ENCODE measurements at places on chromosomes 13 and 19.

DNA sequence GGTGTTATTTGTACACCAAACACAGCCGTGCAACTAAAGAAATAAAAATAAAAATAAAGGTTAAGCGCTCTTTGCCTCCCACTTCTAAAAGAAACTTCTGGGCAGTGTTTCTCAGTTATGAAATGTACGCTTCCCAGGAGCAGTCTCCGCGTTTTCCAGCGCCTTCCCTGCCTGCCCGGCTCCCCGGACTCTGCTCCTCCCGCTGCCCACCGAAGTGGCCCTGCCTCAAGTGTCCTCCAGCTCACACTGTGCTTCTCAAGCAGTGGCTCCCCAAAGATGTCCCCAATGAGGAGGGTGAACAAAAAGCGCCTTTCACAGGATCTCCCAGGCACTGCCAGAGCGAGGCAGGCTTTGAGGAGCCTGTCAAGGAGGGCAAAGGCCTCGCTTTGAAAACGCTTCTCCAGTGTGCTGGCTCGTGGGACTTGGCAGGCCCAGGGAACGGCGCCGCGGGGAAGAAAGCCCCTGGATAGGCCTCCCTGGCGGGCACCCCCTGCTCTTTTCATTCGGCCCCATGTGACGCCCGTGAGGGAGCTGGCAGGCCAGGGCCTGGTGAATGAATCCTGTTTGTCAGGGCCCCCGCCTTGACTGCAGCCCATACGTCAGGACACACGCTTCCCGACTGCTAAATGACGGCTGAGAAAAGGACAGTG lies 187.1 kb downstream of the FOXO1 start:
- DNase-seq = no peak

DNA sequence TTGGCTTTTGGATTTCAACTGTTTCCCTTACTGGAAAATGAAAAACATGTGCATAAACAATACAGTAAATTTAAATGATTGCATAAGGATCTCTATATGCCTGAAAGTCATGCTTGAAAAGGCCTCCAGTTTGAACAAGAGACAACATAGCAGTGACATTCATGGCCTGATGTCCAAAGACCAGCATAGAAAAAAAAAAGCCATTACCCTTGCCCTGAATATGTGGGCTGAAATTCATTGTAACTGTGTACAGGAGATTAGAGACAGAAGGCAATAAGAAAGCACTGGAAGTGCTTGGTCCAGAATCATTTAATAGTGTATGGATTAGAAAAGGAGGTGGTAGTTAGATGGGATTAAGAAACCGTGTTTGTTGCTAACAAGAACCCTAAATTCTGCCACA lies 15.4 kb downstream of the MIR17HG start:
- no peak for DNase-seq

- DNase-seq = no peak
Measured at GRCh38 chr19:46972311-46972710, 47.3 kb upstream of the NPAS1 start.

DNA sequence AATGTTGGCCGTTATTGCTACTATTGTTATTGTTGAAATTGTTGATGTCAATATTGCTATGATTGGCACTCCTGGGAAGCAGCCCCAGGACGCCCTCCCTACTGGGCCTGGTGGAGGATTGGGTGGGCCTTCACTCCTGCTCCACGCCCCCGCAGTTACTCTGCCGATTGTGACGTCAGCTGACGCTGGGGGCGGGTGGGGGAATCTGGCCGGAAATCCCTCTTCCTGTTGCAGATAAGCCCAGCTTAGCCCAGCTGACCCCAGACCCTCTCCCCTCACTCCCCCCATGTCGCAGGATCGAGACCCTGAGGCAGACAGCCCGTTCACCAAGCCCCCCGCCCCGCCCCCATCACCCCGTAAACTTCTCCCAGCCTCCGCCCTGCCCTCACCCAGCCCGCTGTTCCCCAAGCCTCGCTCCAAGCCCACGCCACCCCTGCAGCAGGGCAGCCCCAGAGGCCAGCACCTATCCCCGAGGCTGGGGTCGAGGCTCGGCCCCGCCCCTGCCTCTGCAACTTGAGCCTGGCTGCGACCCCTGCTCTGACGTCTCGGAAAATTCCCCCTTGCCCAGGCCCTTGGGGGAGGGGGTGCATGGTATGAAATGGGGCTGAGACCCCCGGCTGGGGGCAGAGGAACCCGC lies at the start of gene ETV2:
Gene ETV2, plus strand, starts transcription at position 231 of the 637 bp plus-strand sequence. CDS start 716 bp downstream, outside the sequence.
- DNase-seq = no peak

GRCh38 chr19:35414442-35414841 lies 33.6 kb upstream of the FFAR2 start:
- DNase-seq = peak; percentile 8

DNA sequence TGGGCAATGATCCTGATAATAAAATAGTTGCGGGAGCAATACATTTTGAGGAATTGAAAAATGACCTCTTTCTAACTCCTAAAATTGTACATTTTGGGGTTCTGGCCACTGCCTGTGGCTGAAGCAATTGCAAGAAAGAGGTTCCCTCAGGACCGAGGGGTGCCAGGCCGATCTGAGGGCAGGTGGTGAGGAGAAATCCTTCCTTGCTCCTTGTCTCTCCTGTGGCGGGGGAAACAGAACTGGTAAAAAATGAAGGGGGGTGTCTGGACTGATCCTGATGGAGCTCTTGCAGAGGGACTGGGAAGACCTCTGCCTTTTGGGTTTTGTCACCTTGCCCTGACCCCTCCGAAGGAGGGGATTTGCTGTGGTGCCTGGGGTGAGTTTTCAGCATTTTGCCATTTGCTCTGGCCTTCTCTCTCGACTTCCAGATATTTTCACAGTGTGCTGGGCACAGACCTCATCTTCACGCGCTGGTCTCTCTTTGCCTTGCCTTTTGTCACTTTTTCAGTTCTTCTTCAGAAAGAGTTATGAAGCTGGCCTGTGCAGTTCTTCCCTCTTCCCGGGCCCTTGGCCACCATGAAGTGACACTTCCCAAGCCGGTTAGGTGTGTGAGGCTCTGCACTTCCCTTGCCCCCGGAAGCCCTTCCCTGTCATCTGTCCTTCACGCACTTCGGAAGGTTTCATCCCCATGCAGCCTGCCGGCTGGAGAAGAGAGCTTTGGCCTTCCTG lies 22.2 kb downstream of the NFIX start:
- no peak for DNase-seq

DNA sequence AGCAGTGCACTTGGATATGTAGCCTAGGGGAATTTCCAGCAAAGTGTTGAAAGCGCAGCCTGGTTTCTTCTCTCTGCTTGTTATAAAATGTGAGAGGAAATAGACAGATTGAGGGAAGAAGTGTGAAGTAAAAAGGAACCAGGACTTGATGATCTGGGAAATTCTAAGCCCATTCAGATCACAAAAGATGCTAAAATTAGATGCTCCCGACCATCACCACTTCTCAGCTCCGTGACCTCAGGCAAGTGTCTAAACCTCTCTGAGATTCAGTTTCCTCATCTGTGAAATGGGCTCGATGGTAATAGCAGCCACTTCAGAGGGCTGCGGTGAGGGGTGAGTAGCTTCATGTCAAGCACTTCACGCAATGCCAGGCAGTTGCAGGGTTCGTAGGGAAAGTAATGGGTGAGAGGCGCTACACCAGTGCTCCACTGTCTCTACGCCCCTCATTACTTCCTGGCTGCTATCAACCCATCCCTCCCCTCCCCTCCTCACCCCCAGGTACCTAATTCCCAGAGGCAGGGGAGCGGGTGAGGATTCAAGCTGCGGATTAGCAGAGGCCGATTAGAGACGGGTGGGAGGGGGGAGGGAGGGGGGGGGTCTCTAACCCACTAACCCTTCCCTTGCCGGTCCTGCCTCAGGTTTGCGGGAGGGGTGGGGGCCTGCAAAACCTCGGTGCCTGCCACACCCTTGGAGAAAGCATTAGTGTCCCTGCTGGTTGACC lies 9.0 kb upstream of the NFIC start:
- DNase-seq = no peak

- peak; percentile 69 for DNase-seq
Measured at GRCh38 chr19:45087531-45087930, 5.4 kb upstream of the PPP1R37 start.

DNA sequence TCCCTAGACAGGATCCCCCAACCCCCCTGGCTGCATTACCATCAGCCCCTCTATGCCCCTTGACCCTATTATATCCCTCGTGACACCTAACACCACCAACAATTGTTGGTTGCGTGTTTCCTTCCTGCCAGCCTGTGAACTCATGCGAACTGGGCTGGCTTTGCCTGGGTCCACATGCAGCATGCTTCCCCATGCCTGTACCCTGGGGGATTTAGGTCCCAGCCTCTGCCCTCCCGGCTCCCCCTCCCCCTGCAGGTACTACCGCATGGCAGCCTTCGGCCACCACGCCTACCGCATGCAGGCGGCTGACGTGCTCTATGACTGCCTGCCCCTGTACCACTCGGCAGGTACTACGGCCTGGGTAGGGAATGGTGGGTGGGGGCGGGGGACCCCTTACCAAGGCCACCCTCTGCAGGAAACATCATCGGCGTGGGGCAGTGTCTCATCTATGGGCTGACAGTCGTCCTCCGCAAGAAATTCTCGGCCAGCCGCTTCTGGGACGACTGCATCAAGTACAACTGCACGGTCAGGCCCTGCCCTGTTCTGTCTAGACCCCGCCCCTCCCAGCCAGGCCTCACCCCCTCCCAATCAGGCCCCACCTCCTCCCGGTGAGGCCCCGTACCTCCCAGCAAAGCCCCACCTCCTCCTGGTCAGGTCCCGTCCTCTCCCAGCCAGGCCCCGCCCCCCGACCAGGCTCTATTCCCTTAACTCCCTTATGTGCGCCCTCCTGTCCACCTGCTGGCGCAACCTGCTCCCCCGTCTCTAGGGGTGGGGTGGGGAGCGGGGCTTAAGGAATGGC lies 18.5 kb downstream of the SLC27A1 start:
- DNase-seq = peak; percentile 65

GRCh38 chr19:35545855-35546381 lies 492 bp downstream of the TMEM147 start:
- DNase-seq = peak; percentile 82

GRCh38 chr19:16116067-16116466 lies 4.4 kb downstream of the RAB8A start:
- DNase-seq = no peak

- DNase-seq = no peak
Measured at GRCh38 chr13:72728290-72728605, 525 bp downstream of the BORA start.

DNA sequence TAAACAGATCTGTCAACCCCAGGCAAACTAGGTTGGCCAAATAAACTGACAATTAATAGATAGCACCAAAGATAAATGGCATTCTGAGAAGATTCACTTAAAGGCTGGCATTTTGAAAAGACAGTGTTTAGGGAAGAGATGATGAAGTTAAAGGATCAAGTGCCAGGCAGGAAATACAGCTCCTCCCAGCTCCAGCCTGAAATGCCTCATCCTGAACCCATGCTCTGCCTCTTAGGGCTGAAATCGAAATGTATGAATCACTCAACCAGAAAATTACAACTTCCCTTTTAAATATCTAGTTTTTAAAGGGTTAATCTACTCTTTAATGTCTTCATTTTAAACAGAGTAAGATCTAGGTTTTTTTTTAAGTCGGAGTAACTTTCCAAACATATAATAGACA lies 171.2 kb upstream of the UBL3 start:
- DNase-seq = no peak

GRCh38 chr13:37960427-37960826 lies 90.9 kb upstream of the TRPC4 start:
- DNase-seq = no peak

DNA sequence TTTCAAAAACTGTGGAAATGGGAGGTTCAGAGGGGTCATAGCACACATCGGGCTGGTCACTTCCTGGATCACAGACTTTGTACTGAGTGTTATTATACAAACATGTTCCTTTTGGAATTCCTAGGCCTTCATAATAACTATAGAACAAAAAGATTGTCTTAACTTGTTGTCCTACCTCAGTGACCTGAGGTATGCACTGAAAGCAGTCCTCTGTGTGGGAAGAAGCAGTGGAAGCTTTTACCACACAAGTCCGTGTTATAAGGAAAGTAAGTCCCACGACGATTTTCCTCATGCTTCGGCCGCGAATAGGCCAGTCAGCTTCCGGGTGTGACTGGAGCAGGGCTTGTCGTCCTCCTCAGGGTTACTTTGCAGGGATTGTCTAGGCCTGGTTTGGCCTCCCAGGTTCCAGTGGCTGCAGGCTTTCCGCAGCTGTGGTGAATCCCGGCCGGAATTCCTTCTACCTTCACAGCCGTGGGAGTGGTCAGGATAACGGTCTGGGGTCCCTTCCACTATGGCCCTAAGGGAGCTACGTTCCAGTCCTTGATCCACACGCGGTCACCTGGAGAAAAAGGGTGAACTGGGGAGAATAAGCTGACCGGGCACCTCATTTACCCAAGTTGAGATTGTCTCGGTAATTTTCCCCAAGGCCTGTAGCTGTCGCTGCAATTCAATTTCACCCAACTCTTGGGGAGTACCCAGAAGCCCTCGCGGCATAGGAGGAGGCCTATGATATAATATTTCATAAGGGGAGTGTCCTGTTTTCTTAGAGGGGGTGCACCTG lies 16.0 kb downstream of the NAPSA start:
- DNase-seq = no peak

DNA sequence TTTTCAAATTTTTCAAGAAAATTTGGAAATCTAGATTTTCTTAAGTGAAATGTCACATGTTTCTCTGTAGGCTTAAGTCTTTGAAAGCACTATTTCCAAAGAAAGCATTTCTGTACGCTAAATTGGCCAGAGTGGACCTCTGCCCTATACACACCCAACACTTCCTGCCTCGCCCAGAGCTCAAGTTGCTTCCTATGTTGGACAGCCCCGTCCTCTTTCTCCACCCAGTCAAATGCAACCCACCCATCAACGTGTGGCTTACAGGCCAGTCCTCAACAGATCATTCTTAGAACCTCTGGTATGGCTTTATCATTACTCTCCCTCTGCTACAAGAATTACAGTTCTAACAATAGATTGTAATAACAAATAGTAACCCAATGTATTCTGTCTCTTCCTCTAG lies 24.2 kb downstream of the KLF12 start:
- DNase-seq = no peak

GRCh38 chr13:24854311-24854710 lies 90.3 kb downstream of the RNF17 start:
- no peak for DNase-seq

- DNase-seq = no peak
Measured at GRCh38 chr19:686589-687297, 8.5 kb downstream of the PRSS57 start.

- DNase-seq = no peak
Measured at GRCh38 chr19:33260628-33261418, 35.2 kb upstream of the SLC7A10 start.

Data from activated CD4-positive, alpha-beta T cell treated with anti-CD3 and anti-CD28 coated beads, Interleukin-2, Interleukin-4, amounts not matched to agents 100 ng/mL and 50 ng/mL, durations not matched to agents 16 hours and 8 hours (primary cell).